ENCODE measurements at places on chromosomes 2 and 18.
A peak's percentile ranks its signal among the peaks of the same experiment; 100 is the strongest.

- no peak for DNase-seq
Measured at GRCh38 chr18:21678859-21679258, 25.7 kb downstream of the ABHD3 start.

GRCh38 chr2:67619204-67619603 lies 222.1 kb downstream of the ETAA1 start:
- DNase-seq: no peak

DNA sequence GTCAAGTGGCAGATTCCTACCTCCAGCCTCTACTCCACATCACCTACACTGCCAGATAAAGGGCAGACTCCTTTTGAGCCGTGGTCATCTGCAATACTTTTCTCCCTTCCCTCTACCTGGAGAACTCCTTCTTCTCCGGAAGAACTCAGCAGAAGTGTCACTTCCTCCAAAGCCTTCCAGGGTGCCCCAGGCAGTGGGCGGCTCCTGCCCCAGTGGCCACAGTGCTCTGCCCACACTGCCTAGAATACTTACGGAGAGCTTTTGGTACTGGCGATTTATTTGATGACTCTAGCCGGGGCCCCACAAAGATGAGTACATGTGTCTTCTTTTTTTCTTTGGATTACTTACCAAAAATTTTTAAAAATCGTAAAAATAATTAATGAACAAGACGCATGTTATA lies 39.7 kb downstream of the FOSL2 start:
- no peak for DNase-seq

- no peak for DNase-seq
Measured at GRCh38 chr2:173874894-173875237, 90.3 kb downstream of the SP3 start.

- peak; percentile 51 for DNase-seq
Measured at GRCh38 chr18:48997985-48998831, 47.4 kb upstream of the SMAD7 start.

DNA sequence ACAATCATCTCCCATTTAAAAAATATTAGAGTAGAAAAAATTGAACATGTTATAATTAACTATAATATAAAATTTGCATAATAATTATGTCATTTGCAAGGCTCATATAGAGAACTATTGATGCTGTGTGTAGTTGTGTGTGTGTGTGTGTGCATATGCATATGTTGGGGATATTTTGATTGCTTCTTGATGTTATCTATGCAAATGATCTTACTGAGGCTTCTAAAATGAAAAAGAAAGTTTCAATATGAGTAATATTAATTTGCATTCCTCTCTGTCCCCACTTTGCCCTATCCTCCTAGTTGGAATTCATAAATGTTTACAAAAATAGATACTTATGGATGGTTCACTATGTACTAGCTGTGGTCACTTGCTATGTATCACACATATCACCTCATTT lies 523.3 kb downstream of the TRIB2 start:
- DNase-seq: no peak

DNA sequence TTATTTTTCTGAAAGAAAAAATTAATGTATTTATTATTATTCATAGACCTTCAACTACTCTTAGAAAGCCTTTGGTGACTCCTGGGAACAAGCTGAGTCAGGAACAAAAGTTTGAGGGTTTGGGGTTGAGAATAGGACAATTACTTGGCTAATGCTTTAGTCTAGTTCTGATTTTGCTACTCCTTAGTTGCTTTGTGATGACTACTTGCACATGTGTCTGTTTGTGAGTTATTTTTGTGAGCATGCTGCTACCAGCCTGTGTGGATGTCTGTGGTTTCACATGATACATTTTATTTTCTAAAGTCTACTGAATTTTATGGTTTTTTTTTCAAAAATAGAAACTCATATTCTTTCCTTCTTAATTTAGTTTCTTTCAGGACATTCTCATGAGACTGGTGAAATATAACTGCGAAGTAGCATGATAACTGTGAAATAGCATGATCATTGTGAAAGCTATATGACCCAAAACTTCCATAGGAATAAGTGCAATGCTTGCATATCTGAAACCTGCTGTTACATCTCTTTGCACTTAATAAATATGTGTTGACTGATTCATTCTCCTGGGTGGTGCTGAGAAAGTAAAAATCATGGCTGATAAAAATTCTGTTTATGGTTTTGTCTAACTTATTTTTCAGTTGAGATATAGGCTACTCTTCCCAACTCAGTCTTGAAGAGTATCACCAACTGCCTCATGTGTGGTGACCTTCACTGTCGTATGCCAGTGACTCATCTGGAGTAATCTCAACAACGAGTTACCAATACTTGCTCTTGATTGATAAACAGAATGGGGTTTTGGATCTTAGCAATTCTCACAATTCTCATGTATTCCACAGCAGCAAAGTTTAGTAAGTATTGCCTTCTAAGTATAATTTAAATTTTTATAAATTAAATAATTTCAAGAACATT lies 17.9 kb upstream of the IL18R1 start:
- DNase-seq: no peak

- no peak for DNase-seq
Measured at GRCh38 chr2:113711851-113712250, 44.6 kb downstream of the SLC35F5 start.

GRCh38 chr2:20629581-20630171 lies 21.2 kb downstream of the HS1BP3 start:
- no peak for DNase-seq

DNA sequence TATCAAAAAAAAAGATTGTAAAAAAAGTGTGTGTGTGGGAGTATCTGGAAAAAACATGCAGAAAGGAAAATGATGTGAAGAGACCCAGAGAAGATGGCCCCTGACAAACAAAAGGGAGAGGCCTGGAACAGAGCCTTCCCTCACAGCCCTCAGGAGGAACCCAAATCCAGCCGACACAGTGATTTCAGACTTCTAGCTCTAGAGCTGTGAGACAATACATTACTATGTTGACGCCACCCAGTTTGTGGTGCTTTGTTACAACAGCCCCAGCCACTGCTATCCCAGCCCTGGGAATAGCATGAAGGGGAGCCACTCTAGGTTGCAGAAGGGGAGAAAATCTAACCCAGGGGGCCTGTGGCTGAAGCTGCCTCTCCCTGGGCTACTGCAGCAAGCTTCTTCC lies 59.0 kb upstream of the ZBTB7C start:
- no peak for DNase-seq

GRCh38 chr18:12279781-12280531 lies 25.8 kb downstream of the CIDEA start:
- DNase-seq: no peak

- DNase-seq: no peak
Measured at GRCh38 chr2:158297120-158297519, 159.4 kb downstream of the CCDC148 start.

DNA sequence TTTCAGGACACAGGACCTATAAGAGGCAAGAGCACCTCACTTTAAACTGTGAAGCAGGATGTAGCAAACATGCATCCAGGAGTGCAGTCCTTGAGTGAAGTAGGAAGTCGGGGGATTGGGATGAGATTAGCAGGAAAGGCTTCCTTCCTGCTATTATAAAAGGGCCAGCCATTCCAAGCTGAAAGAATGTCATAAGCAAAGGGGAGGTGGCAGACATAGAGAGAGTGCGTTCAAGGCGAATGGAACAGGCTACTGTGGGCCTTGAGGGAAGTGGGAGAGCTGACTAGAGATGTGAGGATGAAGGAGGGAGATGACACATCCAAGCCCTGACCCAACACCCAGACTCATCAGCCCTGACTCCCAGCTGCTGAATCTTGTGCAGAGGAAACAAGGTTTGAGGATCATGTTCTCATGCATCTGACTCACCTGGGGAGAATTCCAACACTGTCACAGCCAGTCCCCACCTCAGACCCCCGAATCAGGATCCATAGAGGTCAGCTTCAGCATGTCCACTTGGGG lies 63.9 kb downstream of the GYPC start:
- peak; percentile 20 for DNase-seq

DNA sequence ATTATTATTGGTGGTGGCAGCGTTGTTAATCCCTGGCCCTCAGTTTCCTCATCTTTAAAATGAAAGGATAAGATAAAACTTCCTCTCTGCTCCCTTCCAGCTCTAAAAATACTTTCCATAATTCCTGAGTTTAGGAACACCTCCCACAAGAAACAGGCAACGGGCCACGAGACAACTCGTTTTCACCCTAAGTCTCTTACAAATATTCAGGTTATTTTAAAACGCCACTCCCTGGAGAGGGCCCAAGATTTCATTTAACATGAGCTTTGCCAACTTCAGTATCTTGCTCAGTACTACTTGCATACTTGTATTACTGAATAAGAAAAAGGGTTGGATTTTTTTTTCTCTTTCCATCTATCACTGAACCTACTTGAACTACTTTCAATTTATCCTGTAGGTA lies 611.1 kb upstream of the FANCL start:
- DNase-seq: no peak

- DNase-seq: no peak
Measured at GRCh38 chr2:195450552-195451113, 206.4 kb upstream of the SLC39A10 start.

DNA sequence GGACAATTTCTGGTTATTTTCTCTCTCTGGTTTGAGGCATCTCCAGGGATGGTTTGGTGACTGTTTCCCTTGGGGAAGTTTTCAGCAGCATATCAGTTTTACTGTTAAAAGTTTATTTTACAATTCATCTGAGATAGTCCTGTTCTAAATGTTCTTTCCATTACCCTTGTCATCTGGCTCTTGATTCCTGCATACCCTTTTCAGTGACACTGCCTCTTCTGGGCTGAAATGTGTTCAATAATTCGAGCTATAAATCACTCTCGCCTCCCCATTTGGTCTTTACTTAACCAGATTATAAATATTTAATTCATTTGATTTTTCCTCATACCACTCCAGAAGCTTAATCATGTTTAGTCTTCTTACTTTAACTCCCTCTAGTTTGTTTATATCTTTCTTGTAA lies 9.5 kb downstream of the DCC start:
- no peak for DNase-seq

DNA sequence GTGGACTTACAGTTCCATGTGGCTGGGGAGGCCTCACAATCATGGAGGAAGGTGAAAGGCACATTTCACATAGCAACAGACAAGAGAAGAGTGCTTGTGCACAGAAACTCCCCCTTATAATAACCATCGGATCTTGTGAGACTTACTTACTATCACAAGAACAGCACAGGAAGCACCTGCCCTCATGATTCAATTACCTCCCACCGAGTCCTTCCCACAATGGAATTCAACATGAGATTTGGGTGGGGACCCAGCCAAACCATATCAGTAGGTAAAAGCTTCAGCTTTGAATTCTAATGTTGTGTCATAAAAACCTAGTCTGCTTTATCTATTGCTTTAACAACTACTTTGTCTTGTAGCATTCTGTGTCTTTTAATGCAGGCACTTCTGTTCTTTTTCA lies 140.4 kb upstream of the PIK3C3 start:
- no peak for DNase-seq

DNA sequence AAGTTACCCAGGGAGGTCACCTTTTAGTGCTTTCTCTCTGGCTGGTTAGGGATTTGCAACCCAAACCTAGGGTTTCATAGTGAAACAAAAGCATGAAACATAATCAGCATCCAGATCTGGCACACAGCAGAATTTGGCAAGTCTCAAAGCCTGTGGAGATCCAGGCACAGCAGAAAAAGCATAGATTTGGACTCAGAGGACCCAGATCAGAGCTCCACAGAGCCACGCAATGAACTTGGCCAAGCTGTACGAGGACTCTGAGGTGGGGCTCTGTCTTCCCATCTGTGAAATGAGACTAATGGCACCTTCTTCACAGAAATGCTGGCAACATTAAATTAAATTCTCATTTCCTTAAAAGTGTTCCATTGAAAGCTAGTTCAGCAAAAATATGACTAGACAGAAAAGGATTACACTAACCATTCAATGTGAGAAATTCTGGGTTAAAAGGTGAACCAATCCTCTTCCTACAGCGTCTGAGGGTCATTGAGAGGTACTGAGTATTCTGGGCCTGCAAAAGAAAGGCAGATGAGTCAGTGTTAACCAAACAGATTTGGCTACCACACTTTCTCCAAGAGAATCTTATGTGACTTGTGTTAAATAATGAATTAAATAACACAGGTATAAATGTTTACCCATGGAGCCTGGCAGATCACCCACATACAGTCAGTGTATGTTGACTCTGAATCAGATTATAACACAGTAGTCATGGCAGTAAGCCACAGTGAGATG lies 266.3 kb downstream of the MREG start:
- no peak for DNase-seq

DNA sequence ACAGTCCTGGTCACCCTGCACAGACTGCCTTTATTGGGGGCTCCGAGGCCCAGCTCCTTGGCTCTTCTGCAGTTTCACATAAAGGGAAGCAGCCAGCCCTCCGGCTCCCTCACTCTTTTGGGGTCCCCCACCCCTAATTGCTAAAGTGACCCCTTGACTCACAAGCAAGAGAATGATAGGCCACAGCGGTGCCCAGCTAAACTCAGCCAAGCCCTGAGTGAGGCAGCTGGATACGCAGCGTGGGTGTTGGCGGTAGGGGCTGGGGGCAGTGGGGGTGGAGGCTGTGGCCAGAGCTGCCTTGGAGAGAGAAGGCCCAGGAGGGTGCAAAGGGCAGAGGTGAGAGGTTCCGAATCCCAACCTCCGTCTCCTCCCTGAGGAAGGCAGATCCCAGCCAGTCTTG lies 25.5 kb upstream of the ALPP start:
- no peak for DNase-seq

DNA sequence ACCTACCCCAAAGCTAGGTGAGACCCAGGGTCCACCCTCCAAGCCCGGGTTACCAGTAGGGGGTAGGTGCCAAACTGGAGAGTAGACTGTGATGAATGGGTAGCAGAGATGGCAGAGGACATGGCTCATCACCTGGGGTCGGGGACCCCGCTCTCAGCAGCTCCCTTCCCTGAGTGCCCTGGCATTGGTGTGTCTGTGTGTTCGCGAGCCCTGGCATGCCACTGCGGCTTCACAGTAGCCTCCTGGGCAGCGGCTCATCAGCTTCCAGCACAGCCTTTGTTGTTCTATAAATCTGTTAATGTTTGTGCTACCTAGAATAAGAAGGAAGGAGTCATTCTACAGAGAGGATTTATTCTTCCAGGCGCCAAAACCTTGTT lies 62.6 kb upstream of the ALPP start:
- DNase-seq: no peak

DNA sequence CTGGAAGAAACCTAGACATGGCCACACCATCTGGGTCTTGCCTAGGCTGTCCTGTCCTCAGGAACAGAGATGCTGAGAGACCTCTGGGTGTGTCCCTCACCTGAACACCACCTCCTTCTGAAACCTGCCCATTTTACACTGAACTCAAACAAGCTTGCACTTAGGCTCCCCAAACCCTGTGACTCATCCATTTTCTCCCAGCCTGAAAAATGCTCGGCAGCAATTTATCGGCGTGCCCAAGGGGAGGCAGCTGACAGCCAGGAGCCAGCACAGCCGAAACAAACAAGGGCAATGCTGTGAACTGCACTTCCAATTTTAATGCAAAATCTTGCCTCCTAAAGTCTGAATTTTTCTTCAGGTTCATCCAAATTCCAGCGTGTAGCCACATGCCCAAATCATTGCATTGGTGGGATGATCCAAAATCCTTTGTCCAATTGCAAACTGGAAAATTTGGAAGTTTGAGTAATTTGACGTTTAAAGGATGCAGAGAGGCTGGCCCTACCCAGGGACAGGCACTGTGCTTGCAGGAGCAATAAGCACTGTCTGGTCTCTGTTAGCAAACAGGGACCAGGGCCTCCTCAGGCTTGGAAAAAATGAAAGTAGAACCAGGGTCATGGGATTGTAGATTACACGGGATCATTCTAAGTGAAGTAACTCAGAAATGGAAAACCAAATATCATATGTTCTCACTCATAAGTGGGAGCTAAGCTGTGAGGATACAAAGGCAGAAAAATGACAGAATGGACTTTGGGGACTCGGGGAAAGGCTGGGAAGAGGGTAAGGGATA lies 67.7 kb downstream of the GALNT14 start:
- DNase-seq: no peak

GRCh38 chr2:176391148-176391419 lies 121.8 kb downstream of the MTX2 start:
- no peak for DNase-seq

- DNase-seq: no peak
Measured at GRCh38 chr2:172153156-172153555, 50.5 kb upstream of the DLX2 start.

Data from DMS53 (cell line).